ENCODE measurements at places on chromosomes 4 and X.

DNA sequence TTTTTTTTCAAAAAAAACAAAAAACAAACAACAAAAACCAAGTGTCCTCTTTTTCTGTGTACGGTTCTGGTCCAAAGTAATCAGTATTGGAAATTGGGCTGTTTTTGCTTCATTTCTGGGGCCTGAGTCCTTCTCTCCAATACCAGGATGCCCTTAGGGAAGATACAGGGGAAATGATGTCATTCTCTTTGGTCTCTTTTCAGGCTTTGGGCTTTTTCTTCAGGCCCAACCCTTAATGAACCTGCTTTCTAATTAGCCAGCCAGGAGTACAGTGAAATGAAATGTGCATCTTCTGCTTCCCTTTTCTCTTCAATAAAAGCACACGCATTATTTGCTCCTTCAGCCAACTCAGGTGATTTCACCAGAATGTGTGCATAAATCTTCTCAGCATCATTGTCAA lies 52.6 kb upstream of the RBPJ start:
- DNase-seq, result no peak

DNA sequence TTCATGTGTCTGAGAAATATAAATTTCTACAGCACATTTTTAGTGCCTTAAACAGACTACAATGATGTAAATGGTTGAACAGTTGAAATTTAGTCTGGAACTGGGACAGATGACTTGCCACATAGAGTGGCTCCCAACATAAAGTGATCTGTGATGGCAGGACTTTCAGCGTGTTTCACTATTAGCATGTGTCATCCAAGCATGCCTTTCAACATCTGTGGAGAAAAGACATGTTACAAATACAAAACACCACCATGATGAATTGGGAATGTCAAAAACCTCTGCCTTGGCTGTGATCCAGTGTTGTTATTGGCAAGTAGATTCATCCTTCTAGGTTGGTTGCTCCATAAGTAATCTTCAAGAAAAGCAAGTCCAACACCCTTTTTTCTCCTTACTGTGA lies 348.7 kb downstream of the MAPK10 start:
- DNase-seq, result no peak

GRCh38 chr4:55251342-55251741 lies 94.7 kb upstream of the SRD5A3 start:
- no peak for DNase-seq

- no peak for DNase-seq
Measured at GRCh38 chr4:85708468-85708867, 233.5 kb downstream of the ARHGAP24 start.

- DNase-seq, result no peak
Measured at GRCh38 chr4:159787901-159788300, 685.0 kb downstream of the RAPGEF2 start.

Measured in NCI-H146 (cell line).